D721Med (cell line): ENCODE measurements at places on chromosomes 4 and X.

DNA sequence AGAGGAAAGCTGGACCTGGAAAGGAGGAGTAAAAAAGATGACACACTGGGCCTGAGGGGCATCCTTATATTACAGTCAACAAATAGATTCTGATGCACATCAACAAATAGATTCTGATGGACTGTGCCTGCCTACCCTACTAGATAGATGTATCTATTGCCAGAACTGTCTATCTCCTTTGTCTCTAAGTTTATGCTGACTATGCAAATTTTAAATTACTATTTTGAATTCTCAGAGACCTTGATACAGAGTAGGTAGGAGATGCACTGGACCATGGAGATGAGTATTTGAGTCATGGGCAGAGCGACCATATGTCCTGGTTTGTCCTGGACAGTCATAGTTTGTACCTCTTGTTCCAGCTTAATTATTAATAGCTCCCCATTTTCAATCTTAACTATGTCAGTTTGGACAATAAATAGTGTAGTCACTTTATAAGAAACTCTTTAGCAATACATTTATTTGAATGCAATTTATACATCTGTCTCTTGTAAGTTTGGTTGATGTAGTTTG lies 247.9 kb upstream of the PPP1R2C start:
- no peak for DNase-seq

DNA sequence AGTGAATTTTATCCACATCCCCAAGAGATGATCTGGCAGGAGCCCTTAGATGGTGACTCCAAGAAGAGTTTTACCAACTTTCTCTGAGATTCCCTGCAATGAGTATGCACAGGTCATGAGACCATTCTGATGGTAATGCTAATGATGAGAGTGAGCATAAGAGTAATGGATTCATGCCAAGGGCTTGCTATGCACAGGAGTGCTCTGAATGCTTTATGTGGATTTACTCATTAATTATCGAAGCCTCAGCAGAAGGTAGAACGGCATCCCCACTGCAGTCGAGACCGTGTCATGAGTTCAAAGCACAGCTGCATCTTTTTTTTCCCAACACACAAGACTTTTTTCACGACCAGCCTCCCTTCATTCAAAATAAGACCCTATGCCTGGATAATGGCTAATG lies 355.0 kb downstream of the RAB28 start:
- no peak for DNase-seq

GRCh38 chr4:88286897-88287296 lies 2.5 kb upstream of the PPM1K start:
- DNase-seq, result no peak

DNA sequence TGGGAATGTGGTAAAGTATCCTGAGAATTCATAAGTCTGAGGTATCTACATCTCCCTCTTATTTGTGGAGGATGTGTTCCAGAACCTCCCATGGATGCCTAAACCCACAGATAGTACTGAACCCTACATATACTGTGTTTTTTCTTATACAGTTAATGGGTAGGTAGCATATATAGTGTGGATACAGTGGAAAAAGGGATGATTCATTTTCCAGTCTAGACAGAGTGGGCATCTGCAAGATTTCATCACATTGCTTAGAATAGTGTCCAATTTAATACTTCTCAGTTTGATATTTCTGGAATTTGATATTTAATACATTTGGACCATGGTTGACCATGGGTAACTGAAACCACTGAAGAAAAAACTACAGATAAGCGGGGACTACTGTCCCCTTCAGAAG lies 155.0 kb upstream of the ANKRD50 start:
- DNase-seq, result no peak

DNA sequence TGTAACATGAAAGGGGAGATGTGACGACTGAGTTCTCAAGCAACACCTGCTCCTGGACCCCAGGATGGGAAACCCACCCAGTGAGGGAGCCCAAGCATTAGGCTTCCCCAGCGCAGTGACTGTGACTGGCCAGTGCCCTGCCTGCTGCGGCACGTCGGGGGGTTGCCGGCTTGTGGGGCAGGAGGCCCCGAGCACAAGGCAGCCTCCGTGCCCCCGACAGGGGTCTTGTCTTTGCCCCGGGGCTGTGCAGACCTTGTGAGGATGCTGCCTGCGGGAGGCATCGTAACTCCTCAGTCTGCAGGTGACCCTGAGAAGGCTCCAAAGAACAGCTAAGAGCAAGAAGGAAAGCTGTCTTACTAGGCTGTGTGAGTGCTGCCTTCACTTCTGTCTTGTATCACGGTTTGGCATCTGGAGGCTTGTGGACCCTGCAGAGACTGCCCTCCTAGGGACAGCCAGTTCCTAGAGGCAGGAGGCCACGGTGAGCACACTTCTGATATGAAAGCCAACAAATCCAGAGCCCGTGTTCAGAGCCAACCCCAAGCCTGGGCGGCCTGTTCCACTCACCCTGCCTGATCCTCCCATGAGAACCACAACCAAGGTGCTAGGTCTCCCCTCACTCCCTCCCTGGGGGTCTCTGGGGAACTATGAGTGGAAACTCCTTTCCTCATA lies 47.7 kb downstream of the FGFRL1 start:
- DNase-seq, result no peak

GRCh38 chr4:105645440-105645839 lies 63.0 kb downstream of the INTS12 start:
- DNase-seq, result no peak

DNA sequence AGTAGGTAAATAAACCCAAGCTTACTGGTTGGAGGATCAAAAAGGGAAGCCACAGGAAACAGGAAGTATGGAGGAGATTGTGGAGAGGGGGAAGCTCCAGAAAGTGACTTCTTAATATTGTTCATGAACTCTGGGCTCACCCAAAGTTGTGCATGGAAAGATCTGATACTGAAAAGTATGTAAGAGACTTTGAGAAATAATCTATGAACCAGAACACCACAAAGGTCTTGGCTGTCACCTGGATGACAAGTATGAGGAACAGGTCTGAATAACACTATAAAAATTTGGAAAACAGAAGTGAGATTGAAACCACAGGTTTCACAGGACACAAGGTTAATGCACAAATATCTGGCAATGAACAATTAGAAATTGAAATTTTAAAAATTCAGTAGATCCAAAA lies 567.4 kb downstream of the INPP4B start:
- no peak for DNase-seq

DNA sequence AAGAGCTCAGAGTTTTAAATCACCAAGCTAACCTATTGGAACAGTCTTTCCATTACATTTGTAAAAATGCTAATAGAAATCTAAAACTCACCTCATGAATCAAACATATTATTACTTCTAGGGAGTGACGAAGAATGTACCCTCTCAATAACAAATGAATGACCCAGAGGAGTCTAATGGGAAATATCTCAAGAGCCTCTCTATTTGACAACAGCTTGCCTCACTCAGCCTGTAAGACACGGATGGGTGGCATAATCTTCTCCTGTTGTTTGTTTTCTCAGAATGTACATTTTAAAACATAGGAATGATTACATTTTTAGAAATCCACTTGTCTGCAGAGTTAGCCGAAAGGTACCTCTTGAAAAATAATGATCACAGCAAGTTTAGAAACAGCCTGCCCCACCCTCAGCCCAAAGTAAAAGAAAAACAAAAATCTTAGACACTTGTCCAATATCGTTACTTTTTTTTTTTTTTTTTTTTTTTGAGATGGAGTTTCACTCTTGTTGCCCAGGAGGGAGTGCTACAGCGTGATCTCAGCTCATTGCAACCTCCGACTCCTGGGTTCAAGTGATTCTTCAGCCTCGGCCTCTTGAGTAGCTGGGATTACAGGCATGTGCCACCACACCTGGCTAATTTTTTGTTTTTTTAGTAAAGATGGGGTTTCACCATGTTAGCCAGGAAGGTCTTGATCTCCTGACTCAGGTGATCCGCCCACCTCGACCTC lies 183.6 kb upstream of the FTHL17 start:
- DNase-seq, result no peak

- DNase-seq, result no peak
Measured at GRCh38 chr4:87882861-87883260, 50.1 kb downstream of the MEPE start.

- no peak for DNase-seq
Measured at GRCh38 chr4:30840571-30840970, 120.4 kb downstream of the PCDH7 start.

GRCh38 chr4:48311896-48312295 lies 29.4 kb upstream of the SLAIN2 start:
- DNase-seq, result no peak

- DNase-seq, result no peak
Measured at GRCh38 chr4:98199247-98199646, 56.0 kb upstream of the STPG2 start.

DNA sequence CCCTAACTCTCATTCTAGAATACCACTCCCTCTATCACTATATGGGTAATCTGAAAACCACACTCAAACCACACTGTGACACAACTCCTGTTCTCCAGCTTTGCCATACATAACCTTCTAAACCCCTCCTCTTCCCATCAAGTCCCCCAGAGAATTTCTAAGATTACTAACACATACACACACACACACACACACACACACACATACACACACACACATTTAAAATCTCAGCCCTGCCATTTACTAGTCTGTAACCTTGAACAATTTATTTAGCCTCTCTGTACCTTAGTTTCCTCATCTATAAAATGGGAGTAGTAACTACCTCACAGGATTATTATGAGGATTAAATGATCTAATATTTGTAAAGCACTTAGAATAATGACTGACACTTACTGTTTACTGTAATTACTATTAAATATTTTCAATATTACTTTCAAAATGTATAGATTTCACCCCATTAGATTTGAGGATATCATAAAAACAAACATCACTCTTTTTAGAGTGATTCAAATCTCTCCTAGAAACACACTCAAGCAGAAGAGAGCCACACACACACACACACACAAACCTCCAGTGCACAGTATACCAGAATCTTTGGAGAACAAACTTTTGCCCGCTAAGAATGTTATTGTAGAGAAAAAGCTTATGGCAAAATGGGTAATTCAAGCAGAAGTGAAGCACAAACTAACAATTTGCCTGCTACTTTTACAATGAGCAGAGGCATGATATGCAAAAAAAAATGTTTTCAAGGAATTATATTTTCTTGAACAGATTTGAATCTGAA lies 3.8 kb downstream of the ANKRD50 start:
- DNase-seq, result no peak

- no peak for DNase-seq
Measured at GRCh38 chrX:20224814-20225487, 41.8 kb downstream of the RPS6KA3 start.

- no peak for DNase-seq
Measured at GRCh38 chrX:1589356-1590130, 1.9 kb upstream of the AKAP17A start.

DNA sequence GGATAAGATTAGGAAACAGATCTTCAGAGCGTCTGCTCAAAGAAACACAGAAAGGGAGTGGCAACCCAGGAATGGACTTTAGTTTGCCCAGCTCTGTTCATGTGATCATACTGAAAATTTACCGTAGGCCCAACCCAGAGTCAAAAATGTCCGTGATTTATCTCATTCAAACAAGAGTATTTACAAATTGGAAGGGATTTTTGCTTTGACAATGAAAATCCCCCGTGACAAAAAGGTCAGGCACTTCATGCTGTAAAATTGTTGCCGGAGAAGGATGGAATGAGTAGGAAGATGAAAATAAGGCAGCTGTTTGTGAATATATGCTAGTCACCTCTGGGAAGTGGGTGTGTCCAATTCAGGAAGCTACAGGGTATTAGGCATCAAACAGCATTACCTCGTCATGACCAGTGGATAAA lies 1.2 kb downstream of the SULT1B1 start:
- no peak for DNase-seq

DNA sequence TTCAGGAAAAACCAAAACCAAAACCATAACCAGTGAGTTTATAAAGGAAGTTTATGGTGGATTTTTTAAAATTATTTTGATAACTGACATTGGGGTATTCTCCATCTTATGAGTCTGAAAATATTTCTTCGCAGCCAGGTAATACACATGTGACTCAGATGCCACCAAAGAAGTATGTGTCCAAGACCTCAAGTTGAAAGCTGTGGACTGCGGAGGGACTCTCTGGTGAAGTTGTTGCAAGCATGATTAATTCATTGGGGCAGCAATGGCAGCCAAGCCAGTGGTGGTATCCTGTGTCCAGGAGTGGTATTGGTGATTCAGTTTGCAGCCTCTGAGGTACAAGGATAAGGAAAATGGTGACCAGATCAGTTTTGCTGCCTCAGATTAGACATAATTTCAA lies 14.0 kb upstream of the ADH5 start:
- DNase-seq, result no peak

DNA sequence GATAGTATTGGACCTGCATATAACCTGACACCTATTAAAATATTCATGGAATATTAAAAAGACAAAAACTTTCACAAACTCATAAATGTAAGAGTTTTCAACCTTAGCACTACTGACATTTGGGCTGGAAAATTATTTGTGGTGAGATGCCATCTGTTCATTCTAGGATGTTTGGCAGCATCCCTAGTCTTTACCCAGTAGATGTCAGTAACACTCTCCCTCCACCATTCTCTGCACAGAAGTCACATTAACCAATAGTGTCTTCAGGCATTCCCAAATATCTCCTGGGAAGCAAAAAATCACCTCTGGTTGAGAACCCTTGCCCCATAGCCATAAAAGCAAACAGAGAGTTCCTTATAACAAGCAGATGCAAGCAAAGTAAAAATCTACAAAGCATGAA lies 41.4 kb upstream of the NDST4 start:
- no peak for DNase-seq
